Activated CD4-positive, alpha-beta T cell treated with anti-CD3 and anti-CD28 coated beads, Interleukin-2, amount 50 U/mL, for 48 hours (primary cell): ENCODE measurements at places on chromosomes 3 and 15.

DNA sequence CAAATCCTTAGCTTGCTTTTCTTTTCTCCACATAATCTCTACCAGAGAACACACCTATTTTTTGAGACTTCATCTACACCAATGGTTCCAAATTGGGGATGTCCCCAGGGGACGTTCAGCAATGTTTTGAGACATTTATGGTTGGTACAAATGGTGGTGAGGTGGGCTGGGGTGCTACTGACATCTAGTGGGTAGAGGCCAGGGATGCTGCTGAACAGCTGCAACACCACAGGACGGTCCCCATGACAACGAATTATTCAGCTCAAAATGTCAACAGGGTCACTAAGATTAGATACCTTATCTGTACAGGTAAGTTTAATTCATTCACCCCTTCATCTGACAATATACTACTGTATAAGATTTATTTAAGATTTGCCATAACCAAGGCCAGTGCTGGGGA, 14.4 kb downstream of the GK5 start:
- DNase-seq, result no peak

- DNase-seq, result no peak
Observed at GRCh38 chr3:192033246-192033645, 572.3 kb downstream of the PYDC2 start.

GRCh38 chr15:88649286-88649733, 10.5 kb downstream of the ISG20 start:
- DNase-seq, result peak; percentile 76

GRCh38 chr3:17398959-17399551, 343.4 kb downstream of the TBC1D5 start:
- DNase-seq, result no peak

DNA sequence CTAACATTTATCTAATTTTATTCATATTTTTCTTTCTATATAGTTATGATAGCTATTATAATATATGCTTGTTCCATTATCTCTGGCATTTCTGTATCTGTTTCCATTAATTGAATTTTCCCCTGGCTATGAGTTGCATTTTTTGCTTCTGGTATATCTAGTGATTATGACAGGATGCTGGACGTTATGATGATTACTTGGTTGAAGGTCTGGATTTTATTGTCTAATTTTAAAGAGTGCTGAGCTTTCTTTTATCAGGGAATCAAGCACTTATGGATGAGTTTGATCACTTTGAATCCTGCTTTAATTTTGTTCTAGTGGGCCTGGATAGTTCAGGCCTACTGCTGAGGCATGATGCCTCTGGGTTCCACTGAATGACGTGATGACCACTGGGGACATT, 229.7 kb downstream of the CBLB start:
- DNase-seq, result no peak
